Activated CD8-positive, alpha-beta memory T cell treated with anti-CD3 and anti-CD28 coated beads for 1 hour (primary cell): ENCODE measurements at places on chromosomes 5 and 9.

- DNase-seq: no peak
Observed at GRCh38 chr9:98172604-98173003, 19.8 kb downstream of the CORO2A start.

DNA sequence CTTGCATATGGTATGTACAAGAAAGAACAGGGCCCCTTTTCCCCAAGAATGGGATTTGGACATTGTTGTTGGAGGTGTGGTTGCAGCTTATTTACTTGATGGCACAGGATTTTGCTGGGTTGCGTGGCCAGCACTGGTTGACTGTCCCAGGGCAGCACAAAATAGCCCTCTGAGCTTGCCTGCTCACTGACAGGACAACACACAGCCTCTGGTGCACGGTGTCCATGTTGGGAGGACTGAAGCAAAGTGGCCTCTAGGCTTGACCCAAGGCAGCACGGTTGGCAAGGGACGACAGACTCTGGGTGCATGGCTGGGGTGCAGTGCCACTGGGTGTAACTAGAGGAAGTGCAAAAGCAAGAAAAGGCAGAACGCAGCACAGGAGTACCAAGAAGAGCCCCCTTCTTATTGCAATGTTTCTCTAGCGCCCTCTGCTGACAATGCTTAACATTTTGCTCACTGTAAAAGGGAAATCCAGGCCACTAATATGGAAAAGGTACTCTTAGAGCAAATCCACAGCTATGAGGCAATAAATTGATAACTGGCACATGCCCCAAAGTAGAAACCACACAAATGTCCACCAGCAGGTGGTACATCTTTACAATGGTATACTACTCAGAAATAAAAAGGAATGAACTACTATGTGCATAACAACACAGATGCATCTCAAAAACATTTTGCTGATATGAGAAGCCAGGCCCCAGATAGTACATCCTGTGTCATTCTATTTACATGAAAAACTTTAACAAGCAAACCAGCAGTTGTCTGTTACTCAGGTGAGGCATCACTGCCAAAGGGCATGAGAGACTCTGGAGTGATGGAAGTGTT lies 47.4 kb upstream of the BARX1 start:
- DNase-seq: no peak

- DNase-seq: no peak
Observed at GRCh38 chr5:12952409-12952808, 992.1 kb downstream of the DNAH5 start.

GRCh38 chr5:95080030-95080429 lies 204.9 kb downstream of the MCTP1 start:
- no peak for DNase-seq

DNA sequence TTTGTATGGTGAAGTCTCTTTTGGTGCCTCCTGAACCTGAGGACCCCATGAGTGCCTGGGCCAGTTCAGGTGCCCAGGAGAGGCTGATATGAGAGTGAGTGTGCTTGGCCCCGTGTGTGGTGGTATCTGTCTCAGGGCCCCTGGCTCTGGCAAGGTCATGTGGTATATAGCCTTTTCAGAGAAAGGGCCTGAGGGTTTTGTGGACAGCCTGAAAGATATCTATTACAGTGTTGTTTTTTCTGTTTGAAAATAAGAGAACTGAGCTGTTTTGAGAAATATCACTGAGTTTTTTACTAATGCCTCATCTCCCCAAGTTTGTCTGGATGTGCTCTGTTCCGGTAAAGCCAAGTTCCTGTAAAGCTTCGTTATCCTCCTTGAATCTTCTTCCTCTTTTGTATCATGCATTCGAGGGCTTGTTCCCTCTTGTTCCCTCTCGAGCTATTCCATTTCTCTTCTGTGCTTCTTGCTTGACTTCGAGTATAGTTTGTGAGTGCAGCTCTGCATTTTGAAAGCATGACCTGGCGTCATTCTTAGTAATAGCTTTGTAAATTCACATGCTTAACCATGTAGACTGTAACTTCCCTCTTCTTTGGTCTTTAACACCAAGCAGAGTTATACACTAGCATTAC lies 122.3 kb downstream of the MAST4 start:
- no peak for DNase-seq

GRCh38 chr9:120158221-120158620 lies 421.7 kb downstream of the CDK5RAP2 start:
- no peak for DNase-seq

DNA sequence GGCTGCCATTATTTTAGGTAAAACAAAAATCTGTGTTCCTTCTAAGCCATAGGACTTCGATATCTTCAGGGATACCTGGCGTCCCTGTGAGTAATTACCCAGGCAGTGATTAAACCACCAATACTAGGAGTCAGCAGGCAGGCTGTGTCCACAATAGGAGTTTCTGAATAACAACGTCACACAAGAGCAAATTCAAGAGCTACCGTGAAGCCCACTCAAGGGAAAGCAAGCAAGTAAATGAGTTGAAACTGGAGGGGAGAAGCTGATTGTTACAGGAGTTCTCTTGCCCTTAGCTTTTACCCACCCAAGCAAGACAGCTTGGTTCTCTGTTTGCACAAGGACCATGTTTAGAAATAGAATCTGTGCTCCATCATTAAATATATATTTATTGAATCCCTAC lies 50.8 kb downstream of the SEMA5A start:
- no peak for DNase-seq

DNA sequence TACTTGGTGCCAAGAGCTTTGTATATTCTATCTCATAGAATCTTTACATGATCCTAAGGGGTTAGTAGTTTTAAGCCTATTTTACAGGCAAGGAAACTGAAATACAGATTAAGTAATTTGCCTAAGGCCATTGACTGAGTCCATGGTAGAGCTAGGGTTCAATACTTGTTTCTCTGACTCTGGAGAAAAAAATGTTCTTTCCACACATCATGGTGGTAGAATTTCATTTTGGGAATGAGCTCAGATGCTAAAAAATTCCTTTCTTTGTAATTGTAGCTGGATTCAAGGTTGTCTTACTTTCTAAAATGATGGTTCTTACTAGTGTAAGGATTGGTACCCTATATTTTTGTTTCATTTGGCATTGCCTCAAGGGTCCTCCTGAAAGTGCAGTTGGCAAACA lies 86.0 kb downstream of the ANKRD55 start:
- no peak for DNase-seq

- DNase-seq: no peak
Observed at GRCh38 chr5:33997331-33997983, 10.4 kb downstream of the AMACR start.

GRCh38 chr9:134291452-134291881 lies 34.8 kb upstream of the RXRA start:
- DNase-seq: no peak

- DNase-seq: no peak
Observed at GRCh38 chr5:160537940-160538339, 116.3 kb downstream of the PTTG1 start.

GRCh38 chr5:92505145-92505544 lies 1075.9 kb downstream of the NR2F1-AS1 start:
- no peak for DNase-seq

- DNase-seq: no peak
Observed at GRCh38 chr9:69981686-69982445, 61.8 kb upstream of the MAMDC2 start.

DNA sequence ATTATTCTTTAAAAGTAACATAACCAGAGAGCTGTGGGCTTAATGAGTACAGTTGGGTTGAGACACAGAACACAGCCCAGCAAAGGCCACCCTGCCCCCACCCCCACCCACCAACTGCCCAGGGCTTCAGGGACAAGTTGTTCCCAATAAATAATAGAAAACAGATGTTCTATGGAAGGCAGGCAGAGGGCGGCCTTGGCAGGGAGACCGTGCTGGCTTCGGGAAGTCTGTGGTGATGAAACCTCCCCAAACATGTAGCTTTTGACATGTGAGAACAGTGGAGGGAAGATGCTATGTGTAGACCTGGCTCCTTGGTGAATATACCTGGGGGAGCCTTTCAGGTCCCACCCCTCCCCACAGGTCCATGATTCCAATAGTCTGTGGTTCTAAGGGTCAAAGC lies 10.0 kb downstream of the TRAF1 start:
- DNase-seq: no peak

DNA sequence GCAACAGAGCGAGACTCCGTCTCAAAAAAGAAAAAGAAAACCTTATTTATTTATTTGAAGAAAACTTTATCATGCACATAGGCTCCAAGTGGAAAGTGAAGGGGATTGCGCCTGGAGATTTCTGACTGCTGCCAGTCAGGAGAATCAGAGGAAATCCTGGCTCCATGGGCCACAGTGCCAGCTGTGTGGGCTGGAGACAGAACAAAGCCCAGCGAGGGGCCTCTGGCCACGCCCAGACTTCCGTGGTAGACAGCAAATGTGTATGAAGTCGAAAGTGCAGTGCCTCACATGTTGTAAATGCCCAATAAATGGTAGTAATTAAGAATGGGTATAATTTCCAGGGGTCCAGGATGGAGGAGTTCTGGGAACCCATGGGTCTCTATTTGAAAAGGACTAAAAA lies 75.8 kb upstream of the WWC1 start:
- no peak for DNase-seq

DNA sequence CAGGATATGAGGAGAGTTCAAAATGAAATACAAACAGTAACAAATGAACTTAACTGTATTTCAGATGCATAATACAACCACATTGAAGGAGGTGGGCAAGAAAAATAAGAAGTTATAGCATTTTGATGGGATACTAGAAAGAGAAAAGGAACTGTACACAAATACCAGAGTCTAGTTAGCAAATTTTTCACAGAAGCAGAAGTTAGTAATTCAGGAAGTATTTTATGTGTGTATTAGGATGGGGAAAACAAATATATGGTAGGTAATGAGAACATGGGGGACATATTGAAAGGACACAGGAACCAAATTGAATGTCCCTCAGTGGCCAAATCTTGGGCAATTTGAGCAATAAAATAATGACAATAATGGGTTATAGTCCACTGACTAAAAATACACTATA lies 18.4 kb downstream of the GM2A start:
- DNase-seq: no peak

DNA sequence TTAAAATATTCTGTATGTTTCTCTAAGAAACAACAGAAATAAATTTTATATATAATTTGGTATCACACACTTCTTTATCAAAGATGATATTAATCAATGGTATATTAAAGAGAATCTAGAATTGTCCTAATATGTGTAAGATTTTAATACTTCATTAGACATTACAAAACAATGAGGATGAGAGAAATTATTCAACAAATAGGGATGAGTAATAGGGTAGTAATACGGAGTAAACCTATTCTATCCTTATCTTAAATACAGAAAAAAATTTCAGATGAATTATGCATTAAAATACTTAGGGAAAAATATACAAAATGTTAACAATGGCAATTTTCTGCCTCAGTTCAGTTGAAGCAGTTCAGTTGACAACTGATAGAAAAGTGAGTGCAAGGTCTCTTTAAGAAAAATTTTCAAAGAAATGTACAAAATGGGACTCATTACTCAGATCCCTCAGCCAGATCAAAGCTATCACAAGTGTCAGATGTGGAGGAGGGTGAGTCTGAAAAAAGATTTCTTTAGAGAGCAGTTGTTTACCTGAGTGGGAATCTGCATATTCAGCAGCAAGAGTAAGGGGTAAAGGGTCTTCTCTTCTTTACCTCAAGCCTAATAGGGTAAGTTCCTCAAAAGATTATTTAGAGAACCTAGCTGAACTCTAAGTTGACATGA lies 56.7 kb upstream of the GCNT4 start:
- DNase-seq: no peak

DNA sequence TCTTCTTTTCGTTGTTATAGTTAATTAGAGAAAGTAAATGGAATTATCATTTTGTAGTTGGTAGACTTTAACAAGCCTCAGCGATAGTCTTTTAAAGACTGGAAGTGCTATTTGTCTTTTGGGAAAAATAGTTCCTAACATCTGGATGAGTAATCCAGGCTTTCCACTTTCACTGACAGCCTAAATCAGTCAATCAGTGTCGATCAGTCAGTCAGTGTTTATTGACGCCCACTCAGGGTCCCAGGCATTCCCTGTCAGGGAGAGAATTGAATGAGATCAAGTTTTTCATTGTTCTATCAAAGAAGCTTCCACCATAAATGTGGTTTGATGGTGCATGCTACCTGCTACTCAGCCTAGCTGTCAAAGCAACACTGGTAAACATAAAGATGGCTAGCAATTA lies 2.6 kb downstream of the ABL1 start:
- no peak for DNase-seq

- DNase-seq: no peak
Observed at GRCh38 chr9:14987858-14988257, 77.6 kb upstream of the FREM1 start.

- no peak for DNase-seq
Observed at GRCh38 chr9:122218071-122218934, 10.5 kb downstream of the LHX6 start.

- DNase-seq: no peak
Observed at GRCh38 chr5:151757233-151758140, 944 bp downstream of the ATOX1 start.

DNA sequence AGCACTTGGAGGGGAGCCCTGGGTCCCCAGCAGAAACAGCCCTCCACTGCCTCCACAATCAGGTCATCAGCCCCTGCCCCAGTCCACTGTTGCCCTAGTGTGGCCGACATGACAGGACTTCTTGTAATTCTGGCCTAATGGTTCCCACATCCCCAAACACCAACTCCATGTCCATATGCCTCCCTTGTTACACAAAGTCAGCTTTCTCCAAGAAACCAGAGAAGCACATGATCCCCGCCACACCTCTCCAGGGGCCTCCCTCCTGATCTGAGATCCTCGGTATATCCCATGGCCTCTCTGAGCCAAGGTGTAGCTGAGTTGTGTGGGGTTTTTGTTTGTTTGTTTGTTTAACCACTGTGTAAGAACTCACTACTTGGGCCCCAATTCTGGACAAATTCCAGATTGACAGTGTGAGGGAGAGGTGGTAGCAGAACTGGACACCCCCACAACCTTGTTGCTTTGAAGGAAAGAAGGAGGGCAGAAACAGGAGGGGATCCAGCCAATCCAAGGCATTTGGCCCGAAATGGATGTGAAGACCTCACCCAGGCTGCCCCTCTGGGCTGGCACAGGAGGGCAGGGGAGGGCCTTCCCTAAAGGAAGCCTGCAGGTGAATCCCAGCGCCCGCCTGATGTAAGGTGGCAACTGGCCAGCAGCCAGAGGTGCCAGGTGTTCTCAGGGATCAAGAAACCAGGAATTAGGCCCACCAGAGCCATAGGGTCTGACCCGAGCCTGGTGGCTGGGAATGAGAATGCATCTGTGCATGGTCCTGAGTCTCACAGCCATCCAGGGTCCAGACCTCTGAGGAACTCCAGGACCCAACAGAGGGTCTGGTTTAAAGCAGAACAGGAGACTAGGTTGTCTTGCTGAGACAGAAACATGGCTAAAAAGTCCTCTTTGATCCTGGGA lies 13.4 kb downstream of the IRF1 start:
- DNase-seq: no peak
